ENCODE measurements at places on chromosomes 5 and 9. TPM values are rescaled to one million over a fixed set of nuclear protein-coding genes. Genes with fewer than 3 reads are reported as not detected.
A peak's percentile ranks its signal among the peaks of the same experiment; 100 is the strongest.

SGCD gene
- total RNA-seq: 31.0 TPM

DNA sequence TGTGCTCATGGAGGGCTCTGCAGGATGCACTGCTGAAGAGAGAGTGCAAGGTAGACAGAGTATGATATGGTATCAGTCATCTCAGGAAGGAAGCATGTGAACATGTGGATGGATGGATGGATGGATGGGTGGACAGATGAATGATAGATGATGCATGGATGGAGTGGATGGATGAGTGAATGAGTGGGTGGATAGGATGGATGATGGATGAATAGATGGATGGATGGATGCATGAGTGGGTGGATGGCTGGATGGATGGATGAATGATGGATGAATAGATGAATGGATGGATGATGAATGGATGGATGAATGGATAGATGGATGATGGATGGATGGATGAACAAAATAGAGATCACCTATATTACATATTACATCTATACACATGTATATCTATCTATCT is 341.3 kb downstream of the DRD1 start:
- no peaks in the 10 kb centered on the region for H3K36me3 ChIP-seq
- no peak overlapping the region for H3K4me3 ChIP-seq
- no peaks in the 10 kb centered on the region for H3K4me1 ChIP-seq
- no peaks in the 10 kb centered on the region for H3K27me3 ChIP-seq

NFIB gene
- 64.4 TPM for total RNA-seq

SOHLH1 gene
- total RNA-seq: not detected

GRCh38 chr5:91499943-91500531 is 116.9 kb upstream of the ARRDC3 start:
- H3K36me3 ChIP-seq: no peaks in the 10 kb centered on the region
- DNase-seq: no peak
- no peaks in the 10 kb centered on the region for H3K27me3 ChIP-seq
- no peak overlapping the region for H3K4me3 ChIP-seq
- no peaks in the 10 kb centered on the region for H3K4me1 ChIP-seq

GRCh38 chr5:76086095-76086494 is 2.9 kb downstream of the SV2C start:
- DNase-seq: no peak
- no peak overlapping the region for H3K27ac ChIP-seq
- H3K27me3 ChIP-seq: peaks cover 29% of the 10 kb centered on the region
- no peaks in the 10 kb centered on the region for H3K36me3 ChIP-seq

GRCh38 chr5:168530621-168531150 is 1.6 kb downstream of the FBLL1 start:
- no peaks in the 10 kb centered on the region for H3K36me3 ChIP-seq
- H3K4me1 ChIP-seq: peaks cover 3% of the 10 kb centered on the region
- H3K27me3 ChIP-seq: peaks cover 26% of the 10 kb centered on the region
- DNase-seq: no peak
- no peak overlapping the region for H3K27ac ChIP-seq
- no peak overlapping the region for H3K4me3 ChIP-seq

DNA sequence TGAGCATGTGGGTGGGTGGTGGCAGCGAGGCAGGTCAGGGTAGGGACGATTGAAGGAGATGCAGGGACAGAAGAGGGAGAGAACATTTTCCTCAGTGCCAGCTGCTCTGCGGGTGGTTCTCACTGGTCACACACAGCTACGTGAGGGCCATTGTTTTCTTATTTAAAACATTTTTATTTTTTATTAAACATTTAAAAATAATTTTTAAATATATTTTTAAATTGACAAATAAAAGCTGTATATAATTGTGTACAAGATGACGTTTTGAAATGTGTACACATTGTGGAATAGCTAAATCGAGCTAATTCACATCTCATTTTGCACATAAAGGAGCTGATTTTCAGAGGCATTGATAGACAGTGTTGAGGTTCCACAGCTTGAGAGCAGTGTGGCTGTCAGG is 14.0 kb downstream of the FAM240B start:
- H3K36me3 ChIP-seq: no peaks in the 10 kb centered on the region
- no peaks in the 10 kb centered on the region for H3K27me3 ChIP-seq
- H3K4me3 ChIP-seq: no peak overlapping the region
- H3K27ac ChIP-seq: no peak overlapping the region
- DNase-seq: no peak
- H3K4me1 ChIP-seq: no peaks in the 10 kb centered on the region

IL3 gene
- not detected for total RNA-seq

DOCK2 gene
- 18.3 TPM for total RNA-seq

BNC2 gene
- total RNA-seq: 95.3 TPM

DNA sequence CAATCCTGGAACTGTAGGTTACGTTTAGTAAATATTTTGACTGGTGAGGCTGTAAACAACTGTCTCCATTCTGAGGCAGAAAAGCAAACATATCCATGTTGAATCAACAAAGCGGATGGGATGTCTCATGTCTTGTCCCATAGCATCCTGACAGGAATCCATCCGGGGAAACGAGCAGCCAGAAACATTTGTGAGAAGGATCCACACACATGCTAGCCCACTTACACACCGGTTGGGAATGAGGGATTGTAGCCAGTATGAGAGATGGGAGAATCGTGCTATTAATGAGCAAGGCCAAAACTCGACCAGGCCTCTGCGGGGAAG is 117.5 kb downstream of the FSTL4 start:
- H3K27me3 ChIP-seq: no peaks in the 10 kb centered on the region
- no peaks in the 10 kb centered on the region for H3K36me3 ChIP-seq
- H3K27ac ChIP-seq: no peak overlapping the region
- no peak overlapping the region for H3K4me3 ChIP-seq

DNA sequence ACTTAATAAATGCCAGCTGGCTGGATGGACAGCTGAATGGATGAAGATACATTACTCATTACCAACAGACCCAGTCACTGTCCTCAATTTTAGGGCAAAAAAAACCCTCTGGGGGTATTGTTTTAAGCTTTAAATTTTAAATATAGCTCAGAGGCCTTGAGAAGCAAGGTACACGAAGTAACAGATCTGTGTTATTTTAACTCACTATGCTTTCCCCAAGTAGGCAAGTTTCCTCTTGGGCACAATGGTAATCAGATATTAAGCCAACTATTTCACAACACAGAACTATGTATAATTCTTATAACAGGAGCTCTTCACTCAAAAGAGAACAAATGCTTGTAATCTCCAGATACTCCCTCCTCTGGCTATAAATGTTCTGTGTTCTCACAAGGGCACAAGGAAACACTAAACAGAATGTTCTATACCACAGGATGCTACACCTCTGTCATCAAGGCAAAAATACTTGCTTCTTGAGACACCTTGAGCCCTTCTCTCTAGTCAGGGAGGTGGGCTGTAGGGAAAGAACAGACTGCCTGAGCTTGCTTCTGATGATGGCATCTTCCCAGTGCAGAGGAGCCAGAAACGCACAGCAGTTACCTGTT is 443.8 kb downstream of the SPOCK1 start:
- H3K4me3 ChIP-seq: no peak overlapping the region
- DNase-seq: peak; percentile 60
- peaks cover 2% of the 10 kb centered on the region for H3K4me1 ChIP-seq
- H3K27ac ChIP-seq: no peak overlapping the region

DNA sequence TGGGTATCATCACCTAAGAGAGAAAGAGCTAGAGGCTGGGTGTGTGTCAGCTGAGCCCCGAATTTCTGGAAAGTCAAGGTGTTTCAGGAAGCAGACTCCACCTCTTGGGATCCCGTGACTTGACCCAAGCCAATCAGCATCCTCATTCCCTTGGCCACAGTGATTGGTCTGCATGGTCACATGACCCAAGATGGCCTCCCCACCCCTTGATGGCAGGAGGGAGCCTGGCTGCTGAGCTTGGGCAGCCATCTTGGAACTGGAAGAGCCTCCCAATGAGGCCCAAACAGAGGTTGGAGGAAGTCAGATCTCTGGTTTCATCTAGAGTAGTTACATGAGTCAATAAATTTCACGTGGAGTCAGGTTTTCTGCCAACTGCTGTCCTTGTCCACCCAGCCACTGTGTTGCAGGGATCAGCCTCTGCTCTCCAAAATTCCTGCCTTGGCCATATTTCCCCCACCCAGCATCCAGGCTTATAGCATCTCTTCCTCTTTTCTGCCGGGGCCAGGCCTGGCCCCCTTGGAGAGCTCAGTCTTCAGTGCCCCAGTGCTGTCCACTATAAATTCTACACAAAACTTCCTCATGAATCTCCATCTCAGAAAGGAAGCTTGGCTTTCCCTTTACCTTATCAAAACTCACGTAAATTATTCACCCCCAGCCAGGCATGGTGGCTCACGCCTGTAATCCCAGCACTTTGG is 17.2 kb upstream of the SUSD3 start:
- no peak for DNase-seq
- H3K4me1 ChIP-seq: no peaks in the 10 kb centered on the region
- H3K27me3 ChIP-seq: no peaks in the 10 kb centered on the region
- no peaks in the 10 kb centered on the region for H3K36me3 ChIP-seq

DNA sequence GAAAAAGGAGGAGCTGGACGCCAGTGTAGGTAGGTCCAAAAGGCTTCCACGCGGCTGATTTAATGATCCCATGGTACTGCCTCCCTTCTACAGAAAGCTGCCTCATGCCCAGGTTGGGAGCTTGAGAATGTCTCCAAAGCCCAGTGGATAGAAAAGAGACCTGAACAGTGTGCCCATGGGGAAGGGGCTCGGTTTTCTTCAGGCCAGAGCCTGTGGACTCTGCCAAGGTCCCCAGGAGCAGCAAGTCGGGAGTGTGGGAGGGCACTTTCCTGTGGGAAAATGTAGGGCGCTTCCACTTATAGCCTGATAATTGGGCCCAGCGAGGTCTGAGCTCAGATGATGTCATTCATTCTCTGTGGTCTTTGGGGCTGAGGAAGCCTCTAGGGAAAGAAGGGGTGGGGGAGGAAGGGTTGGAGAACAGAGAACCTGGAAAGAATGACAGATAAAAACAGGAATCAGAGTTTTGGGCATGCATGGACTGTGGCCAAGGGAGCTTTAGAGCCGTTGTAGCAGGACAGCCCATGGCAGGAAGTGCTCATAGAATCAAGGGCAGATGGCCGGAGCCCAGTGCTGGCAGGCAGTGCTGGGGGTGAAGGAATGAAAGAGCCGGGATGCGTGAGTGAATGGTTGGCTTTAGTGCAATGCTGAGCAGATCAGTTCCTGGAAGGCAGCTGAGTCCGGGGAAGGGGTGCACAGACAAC is 42.5 kb upstream of the SH3PXD2B start:
- no peaks in the 10 kb centered on the region for H3K36me3 ChIP-seq
- peak overlapping the region; percentile 61 for H3K27ac ChIP-seq
- DNase-seq: peak; percentile 92
- no peak overlapping the region for H3K4me3 ChIP-seq
- H3K27me3 ChIP-seq: no peaks in the 10 kb centered on the region

GRCh38 chr9:35993976-35994720 is 36.2 kb upstream of the OR2S2 start:
- no peaks in the 10 kb centered on the region for H3K4me1 ChIP-seq
- peak; percentile 70 for DNase-seq
- H3K36me3 ChIP-seq: no peaks in the 10 kb centered on the region
- H3K27ac ChIP-seq: no peak overlapping the region
- no peak overlapping the region for H3K4me3 ChIP-seq
